ENCODE measurements at places on chromosomes 4 and X.

DNA sequence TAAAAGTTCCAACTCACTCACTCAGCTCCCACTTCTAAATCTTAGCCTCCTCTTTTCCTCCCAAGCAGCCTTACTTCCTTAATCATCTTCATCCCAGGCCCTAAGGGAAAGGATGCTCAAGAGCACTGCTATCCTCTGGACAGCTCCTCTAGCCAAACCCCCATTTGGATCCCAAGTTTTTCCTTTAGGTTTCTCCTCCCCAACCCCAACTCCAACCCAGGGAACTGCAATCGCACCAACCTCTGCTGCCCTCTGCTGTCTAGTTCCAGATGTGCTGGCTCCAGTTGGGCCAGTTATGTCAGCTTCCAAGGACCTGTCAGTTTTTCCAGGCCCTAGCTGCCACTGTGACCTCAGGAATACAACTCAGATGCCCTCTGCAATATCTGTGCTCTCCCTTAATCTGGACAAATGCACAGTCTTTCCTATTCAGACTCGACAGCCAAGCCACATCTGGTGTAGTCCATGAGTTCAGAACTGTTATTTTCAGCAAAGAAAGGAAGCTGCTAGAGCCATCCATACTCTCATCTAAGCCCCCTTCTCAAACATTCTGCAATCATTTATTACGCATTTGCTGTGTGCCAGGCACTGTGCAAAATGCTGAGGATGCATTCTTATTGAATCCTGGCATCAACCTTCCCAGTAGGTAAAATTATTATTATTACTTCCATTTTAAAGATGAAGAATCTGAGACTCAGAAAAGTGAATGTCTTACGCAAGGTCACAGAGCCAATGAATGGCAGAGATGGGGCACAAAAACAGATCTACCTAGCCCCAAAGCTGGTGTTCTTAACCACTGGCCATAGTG lies 12.3 kb upstream of the XPNPEP2 start:
- DNase-seq: no peak

DNA sequence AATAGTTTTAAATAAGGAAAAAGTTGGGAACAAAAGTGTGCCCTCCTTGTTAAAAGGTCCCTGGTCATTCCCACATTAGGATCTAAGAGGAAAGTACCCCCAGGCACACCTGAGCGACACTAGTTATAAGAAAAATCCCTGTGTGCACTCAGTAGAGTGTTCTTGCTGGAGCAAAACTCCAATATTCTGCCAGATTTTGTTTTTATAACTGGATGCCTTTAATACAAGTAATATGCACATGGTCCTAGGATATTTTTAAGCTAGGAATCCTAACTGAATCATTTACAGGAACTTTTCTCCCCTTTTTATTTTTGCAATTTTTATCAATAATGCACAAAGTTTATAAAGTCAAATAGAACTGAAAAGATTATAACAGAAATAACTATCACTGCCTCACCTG lies 68.6 kb downstream of the BEND4 start:
- no peak for DNase-seq

DNA sequence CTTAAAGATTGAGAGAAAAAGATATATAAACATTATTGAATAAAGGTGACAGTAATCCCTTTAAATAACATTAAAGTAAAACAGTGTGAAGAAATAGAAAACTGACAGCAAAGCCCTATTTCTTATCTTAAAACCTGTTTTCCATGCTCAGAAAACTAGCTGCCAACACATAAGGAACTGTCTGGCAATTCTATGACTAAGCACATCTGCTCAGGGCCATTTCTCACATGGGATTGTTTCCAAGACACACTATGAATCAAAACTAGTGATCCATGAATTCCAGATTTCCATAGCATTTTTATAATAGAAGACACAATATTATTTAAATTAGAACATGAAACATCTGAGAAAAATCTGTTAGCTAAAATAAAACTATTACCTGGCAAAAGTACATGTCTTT lies 113.4 kb downstream of the SCLT1 start:
- DNase-seq: no peak

DNA sequence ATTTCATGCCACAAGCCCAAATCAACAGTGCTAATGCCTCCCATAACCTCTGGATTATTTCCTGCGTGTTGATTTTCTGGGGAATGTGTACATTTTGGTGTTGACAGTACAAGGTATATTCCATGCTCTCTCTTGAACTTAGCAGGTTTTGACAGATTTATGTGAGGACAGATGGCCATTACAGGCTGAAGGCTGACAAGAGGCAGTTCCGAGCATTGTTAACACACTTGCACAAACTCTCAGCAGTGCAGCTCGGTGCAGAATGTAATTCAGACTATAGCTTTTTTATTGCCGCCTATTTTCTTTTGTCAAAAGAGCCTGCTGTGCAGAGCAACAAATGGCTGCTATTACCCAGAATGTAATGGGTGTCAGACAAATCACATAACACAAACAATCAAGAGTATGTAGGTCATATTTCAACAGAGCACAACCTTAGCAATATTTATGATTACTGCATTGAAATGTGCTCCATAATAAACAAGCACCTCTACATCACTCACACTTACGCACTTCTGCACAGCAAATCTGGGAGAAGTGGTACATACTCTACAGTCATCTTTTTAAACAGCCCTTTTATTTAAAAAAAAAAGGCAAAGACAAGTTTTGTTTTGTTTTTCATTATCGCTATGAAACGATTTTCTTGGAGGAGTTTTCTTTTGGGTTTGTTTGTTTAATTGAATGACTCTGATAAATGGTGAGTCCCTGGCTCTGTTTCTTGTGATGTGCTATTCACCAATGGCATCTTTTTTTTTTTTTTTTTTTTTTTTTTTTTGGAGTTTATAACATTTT lies 71.6 kb downstream of the PPARGC1A start:
- DNase-seq: no peak

- no peak for DNase-seq
Measured at GRCh38 chr4:112284166-112284565, 1.5 kb downstream of the TIFA start.
